Osteoblast (primary cell): ENCODE measurements at places on chromosomes 3 and 15.

- DNase-seq: peak; percentile 79
Measured at GRCh38 chr3:27357665-27358258, 11.4 kb downstream of the NEK10 start.

DNA sequence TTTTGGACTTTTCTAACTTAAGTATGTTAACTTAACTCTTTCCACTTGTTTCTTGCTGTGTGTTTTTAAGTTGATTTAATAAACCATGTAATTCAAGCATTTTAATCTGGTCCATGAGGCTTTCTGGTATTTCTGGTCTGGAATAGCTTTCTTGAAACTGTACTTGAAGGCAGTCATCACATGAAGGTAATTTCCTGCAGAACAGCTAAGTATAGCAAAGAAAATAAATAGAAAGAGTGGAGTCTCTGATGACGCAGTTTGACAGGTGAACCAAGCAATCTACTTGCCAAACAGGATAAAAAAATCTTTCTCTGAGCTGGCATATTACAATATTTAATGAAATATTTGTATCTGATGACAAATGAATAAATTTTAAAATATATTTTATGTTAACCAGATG lies 74.9 kb downstream of the BTLA start:
- DNase-seq: no peak

DNA sequence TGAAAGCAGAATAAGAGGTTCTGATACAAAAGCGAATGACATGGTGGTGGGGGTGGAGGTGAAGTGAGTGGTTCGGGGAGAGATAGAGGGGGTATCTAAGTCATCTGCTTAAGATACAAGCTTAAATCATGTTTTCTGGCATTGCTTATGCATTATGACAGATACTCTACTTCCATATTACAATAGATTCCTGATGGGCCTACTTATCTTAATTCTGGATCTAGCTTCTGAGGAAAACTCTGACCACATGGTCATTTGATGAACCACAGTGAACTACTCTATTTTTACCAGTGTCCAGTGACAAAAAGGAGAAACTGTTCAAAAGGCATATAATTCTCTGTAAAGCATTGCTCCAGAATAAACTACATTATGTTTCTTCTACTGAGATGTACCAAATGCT lies 673.7 kb upstream of the CCDC54 start:
- DNase-seq: no peak

DNA sequence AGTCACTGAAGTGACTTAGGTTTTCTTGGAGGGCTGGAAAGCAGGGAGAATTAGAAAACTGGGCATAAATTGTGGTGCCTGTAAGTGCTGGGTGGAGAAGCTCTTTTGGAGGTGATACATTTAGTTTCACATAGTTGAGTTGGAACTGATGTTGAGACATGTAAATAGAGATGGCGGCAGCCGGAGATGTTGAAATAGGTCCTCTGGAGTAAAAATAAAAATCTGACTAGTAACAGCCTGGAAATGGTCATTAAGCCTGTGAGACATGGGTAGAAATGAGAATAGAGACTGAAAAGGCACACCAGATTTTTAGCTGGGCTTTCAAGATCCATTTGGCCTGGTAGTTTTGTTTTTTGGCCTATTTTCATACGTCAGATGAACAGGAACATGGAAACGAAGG lies 2.9 kb upstream of the NIT2 start:
- no peak for DNase-seq

DNA sequence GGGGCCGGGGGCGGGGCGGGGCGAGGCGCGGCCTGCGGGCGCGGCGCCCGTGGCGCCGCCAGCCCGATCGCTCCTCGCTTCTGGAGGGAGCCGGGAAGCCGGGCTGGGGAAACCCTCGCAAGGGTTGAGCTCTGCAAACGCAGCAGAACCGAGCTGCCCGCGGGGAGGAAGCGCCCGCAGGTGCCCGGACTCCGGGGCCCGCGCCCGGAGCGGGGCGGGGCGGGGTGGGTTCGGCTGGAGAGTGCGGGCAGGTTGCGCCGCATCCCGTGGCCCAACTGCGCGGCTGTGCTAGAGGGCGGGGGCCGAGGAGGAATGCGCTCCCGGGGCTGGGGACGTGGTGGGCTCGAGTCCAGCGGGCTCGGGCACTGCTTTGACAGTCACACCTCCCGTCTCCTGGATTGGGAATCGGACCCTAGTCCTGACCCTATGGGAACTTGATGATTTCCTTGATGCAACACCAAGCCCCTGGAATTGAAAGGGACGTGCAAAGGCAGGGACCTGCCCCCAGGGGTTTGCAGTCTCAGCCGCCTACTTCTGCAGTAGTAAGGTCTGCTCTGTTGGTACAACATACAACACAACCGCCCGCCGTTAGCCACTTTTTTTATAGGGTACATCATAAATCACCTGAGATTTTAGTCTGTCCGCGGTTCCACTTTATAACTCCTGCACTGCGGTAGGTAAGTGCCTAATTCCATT lies 34.3 kb downstream of the ZBTB38 start:
- peak; percentile 90 for DNase-seq

GRCh38 chr3:165201964-165202363 lies 5.8 kb upstream of the SLITRK3 start:
- no peak for DNase-seq

DNA sequence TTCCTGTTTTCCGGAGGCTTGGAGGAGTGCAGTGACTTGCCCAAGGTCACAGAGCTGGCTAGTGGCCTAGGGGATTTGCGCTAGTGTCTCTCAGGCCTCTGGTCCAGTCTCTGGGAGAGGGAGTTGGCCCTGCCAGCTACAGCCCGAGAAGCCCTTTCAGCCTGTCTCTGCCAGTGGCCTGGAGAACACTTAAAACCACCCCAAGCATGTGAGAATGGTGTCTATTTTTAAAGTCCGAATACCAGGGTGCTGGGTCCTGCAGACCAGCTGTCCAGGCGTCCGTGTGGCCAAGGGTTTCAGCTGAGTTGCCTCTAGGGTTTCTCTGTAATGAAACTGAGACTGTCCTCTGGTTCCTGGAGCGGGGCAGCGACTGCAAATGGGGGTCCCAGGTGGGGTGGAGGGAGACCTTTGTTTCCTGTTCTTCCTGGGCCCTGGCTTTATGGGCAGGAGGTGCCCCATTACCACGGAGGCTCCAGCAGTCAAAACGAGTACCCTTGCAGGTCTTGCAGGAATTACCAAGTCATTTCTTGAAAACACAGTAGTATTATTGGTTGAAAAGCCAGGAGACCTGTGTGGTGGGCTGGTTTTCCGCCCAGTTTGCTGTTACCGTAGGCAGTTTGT lies 2.2 kb downstream of the CAND2 start:
- no peak for DNase-seq

GRCh38 chr15:99410477-99410876 lies 155.3 kb upstream of the MEF2A start:
- no peak for DNase-seq

- peak; percentile 91 for DNase-seq
Measured at GRCh38 chr3:128489927-128490649, 2.9 kb downstream of the GATA2 start.

DNA sequence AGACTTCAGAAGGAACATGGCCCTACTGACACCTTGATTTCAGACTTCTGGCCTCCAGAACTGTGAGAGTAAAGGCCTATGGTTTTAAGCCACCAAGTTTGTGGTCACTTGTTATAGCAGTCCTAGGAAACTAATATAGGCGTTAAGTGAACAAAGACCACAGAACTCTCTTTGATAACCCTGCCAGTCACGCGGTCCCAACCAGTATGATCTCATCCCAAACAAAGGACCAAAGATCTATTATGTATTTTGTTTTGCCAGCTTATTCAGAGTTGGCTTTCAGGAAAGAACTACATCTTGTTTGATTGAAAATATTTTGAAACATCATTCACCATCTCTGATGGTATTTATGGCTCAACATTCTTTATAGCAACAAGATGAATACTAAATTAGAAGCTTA lies 294.4 kb upstream of the SLCO3A1 start:
- no peak for DNase-seq

DNA sequence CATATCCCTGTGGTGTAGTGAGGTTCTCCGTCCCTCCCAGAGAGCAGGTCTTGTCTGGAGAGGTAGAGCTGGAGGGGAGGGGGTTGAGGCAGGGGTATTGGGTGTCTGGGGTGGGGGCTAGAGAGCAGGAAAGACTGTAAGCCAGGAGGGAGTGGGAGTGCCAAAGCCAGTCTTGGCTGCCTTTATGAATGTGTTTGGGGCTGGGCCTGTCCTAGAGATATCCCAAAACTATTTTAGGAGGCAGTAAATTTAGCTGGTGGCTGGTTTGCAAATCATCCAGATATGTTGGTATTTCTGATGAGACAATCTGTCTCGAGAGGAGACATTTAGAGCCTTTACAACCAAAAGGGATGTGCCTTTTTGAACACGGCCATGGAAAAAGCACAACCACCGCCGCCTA lies 166.6 kb downstream of the TLE3 start:
- no peak for DNase-seq

DNA sequence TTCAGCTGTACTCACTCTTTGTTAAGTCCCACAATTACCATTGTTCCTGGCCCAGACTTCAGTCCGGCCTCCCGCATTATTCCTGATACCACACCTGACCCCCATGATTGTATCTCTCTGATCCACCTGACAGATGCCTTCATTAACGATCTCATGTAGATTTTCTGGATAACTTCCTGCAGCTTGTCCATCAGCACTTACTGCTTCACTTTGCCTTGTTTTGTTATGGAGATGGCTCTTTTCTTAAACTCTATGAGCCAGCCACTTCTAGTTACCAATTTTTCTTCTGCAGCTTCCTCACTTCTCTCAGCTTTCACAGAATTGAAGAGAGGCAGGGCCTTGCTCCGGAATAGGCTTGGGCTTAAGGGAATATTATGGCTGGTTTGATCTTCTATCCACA lies 1044.2 kb downstream of the PLOD2 start:
- DNase-seq: no peak
